HT1080 (cell line): ENCODE measurements at places on chromosomes 5 and 9. TPM values are rescaled to one million over a fixed set of nuclear protein-coding genes. Genes with fewer than 3 reads are reported as not detected.
A peak's percentile ranks its signal among the peaks of the same experiment; 100 is the strongest.

The SPATA31C1 gene
- total RNA-seq = not detected in 2 replicates

The TAF11L5 gene
- not detected in 2 replicates for total RNA-seq

- peak; percentile 57 for DNase-seq
Observed at GRCh38 chr5:96146675-96147074, 185.0 kb upstream of the ELL2 start.

GRCh38 chr9:114012126-114012525 lies 66.0 kb downstream of the AMBP start:
- no peak for DNase-seq

- no peak for DNase-seq
Observed at GRCh38 chr5:10372726-10373709, 19.5 kb downstream of the MARCHF6 start.
